ENCODE measurements at places on chromosomes 16 and 17. TPM values are rescaled to one million over a fixed set of nuclear protein-coding genes. Genes with fewer than 3 reads are reported as not detected.

The TUBG1 gene
- total RNA-seq = 48.5 TPM

The KCNH6 gene
- total RNA-seq = not detected

The TBC1D3E gene
- total RNA-seq = 0.53 TPM

The CAPNS2 gene
- 3.3 TPM for total RNA-seq

The KRTAP17-1 gene
- total RNA-seq = not detected

The DHRS7C gene
- not detected for total RNA-seq

The PVALEF gene
- total RNA-seq = not detected

The ZC3H18 gene
- 25.0 TPM for total RNA-seq

The SLC52A1 gene
- 0.07 TPM for total RNA-seq
